ENCODE measurements at places on chromosomes 2 and 18. TPM values are rescaled to one million over a fixed set of nuclear protein-coding genes. Genes with fewer than 3 reads are reported as not detected.
A peak's percentile ranks its signal among the peaks of the same experiment; 100 is the strongest.

SPATA3 gene
- total RNA-seq = 127 TPM

DNA sequence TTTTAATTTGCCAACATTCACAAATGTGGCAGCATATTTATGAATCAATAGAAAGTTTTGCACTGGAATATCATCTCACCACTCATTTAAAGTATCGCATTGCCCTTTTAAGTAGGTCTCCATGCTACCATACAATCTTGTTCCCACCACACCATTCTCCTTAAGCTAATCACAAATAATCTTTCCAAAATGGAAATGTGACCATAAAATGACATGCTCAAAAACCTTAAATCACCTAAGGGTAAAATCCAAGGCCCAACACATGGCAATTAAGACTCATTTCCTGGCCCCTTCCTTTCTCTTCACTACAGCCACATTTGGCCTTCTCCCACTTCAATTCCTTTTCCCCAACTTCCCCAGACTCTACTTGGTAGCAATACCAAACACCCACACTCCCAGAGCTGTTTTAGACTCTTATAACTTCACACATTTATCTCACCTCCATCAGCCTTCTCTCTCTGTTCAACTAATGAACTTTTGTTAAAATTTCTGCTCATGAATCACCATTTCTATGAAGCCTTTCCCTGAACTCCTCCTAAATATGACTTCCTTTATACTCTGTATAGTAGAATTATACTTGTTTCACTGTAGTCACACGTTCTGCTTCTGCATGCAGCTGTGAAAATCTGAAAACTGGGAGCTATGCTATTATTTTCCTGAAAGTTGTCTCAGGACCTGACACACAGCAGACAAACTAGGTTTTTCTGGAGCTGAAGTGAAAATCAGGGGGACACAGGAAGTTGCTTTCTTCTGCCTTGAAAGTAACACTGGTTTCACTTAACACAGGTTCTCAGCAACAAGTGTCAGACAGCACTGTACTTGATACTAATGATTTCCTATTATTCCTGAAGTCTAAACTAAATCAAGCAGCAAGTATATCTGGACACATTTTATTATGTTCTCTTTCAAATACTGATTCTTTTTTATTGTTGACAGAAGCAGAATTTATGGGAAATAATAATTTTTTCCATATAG is 303.9 kb downstream of the ZEB2 start:
- no peak for DNase-seq
- no peaks in the 10 kb centered on the region for H3K4me1 ChIP-seq
- no peaks in the 10 kb centered on the region for H3K36me3 ChIP-seq
- no peaks in the 10 kb centered on the region for H3K27me3 ChIP-seq
- no peak overlapping the region for H3K4me3 ChIP-seq

DNA sequence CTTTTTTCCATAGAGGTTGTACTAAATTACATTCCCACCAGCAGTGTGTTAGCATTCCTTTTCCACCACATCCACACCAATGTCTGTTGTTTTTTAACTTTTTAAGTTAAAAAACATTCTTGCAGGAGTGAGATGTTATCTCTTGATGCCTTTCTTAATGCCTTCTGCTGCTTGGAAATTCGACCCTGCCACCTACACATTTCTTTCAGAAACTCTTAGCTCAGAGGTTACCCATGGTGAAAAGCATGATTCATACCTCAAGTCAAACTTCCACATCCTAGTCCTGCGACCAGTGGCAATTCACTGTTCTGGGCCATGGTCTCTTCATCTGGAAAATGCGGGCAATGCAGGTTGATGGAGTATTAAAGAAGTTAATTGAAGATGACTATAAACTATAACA is 12.7 kb upstream of the HNMT start:
- H3K27ac ChIP-seq = no peak overlapping the region
- no peak for DNase-seq
- no peaks in the 10 kb centered on the region for H3K36me3 ChIP-seq

- peaks cover 4% of the 10 kb centered on the region for H3K4me1 ChIP-seq
- no peak overlapping the region for H3K4me3 ChIP-seq
- H3K27me3 ChIP-seq = no peaks in the 10 kb centered on the region
- no peak for DNase-seq
- H3K36me3 ChIP-seq = no peaks in the 10 kb centered on the region
These were observed 19.6 kb upstream of the CABLES1 start for GRCh38 chr18:23115683-23116096.

DSG4 gene
- total RNA-seq = 0.31 TPM

- DNase-seq = no peak
- H3K27me3 ChIP-seq = no peaks in the 10 kb centered on the region
- no peaks in the 10 kb centered on the region for H3K4me1 ChIP-seq
- H3K36me3 ChIP-seq = no peaks in the 10 kb centered on the region
These were observed 25.6 kb upstream of the CXXC1 start for GRCh38 chr18:50313031-50313607.

C2orf74 gene
- total RNA-seq = 39.4 TPM

- no peaks in the 10 kb centered on the region for H3K27me3 ChIP-seq
- DNase-seq = no peak
- no peak overlapping the region for H3K4me3 ChIP-seq
- H3K27ac ChIP-seq = no peak overlapping the region
These were observed 38.0 kb upstream of the ACVR2A start for GRCh38 chr2:147806846-147807245.

DNA sequence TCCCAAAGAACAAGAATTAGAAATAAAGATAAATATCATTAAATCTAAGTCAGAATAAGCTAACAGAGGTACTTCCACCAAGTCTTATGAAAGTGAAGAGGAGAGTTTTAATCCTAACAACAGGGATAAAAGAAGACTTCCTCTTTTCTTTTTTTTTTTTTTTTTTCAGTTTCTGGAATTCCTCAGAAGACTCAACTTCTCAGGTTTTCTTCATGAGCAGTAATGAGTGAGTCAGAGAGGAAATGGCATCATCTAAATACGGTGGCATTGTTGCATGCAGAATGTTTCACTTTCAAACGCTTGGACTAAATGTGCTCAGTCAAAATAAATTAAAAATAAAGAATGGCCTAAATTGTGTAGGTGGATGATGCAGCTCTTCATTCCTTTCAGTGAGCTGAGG is 45.6 kb upstream of the ARHGAP15 start:
- no peaks in the 10 kb centered on the region for H3K4me1 ChIP-seq
- no peak for DNase-seq
- H3K27ac ChIP-seq = no peak overlapping the region
- H3K27me3 ChIP-seq = no peaks in the 10 kb centered on the region
- no peak overlapping the region for H3K4me3 ChIP-seq

ABCB6 gene
- total RNA-seq = 47.0 TPM

ITGB6 gene
- 0.79 TPM for total RNA-seq

KCNJ13 gene
- total RNA-seq = 1.3 TPM

MEP1B gene
- 0.39 TPM for total RNA-seq

DNA sequence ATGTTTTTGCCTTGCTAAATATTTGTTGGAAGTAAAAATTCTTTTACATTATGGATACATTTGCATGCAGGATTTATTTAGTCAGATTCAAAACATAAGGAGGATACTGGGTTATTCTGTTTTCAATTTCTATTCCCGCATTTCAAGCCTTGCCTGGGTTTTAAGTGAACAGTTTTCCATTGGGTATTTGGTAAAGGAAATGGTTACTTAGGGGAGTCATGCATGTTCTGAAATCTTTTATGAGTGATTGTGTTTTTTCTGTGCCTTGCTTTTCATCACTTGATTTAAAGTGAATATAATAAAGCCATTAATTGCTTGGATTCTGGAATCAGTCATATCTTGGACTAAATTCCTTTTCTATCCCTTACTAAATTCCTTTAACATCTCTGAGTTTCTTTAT is 12.0 kb upstream of the SP9 start:
- H3K36me3 ChIP-seq = no peaks in the 10 kb centered on the region
- H3K27ac ChIP-seq = no peak overlapping the region
- peaks cover 14% of the 10 kb centered on the region for H3K4me1 ChIP-seq

DNA sequence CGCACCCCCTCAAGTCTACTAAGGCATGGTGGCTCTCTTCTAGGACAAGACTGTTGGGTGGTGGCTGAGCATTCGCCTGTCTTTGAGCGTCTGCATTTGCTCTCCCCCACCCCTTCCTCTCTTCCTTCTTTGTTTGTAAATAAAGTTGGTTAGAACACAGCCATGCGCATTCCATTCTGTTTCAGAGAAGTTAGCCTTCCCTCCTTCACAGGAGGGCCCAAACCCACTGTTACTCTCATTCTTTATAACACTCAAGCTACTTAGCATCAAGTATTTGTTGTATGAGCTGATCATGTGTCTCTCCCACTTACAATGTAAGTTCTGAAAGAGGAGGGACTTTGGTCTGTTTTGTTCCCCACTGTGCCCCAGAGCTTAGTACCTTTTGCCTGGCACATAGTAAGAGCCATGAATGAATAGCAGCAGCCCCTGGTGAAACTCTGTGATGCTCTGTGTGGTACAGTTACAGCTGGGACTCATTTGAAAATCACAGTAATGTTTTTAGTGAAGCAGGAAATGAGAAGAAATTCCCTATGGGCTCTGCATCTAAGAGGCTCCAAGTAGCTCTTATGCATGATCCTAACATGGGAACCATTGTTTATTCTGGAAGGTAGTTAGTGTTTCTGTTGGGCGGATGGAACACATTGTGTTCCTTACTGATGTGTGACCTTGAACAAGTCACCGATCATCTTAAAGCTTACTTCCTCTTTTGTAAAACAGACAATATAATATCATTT is 7.7 kb downstream of the MGAT5 start:
- H3K36me3 ChIP-seq = no peaks in the 10 kb centered on the region
- no peak for DNase-seq
- peak overlapping the region; percentile 38 for H3K27ac ChIP-seq
- peaks cover 27% of the 10 kb centered on the region for H3K4me1 ChIP-seq
- H3K27me3 ChIP-seq = no peaks in the 10 kb centered on the region

DNA sequence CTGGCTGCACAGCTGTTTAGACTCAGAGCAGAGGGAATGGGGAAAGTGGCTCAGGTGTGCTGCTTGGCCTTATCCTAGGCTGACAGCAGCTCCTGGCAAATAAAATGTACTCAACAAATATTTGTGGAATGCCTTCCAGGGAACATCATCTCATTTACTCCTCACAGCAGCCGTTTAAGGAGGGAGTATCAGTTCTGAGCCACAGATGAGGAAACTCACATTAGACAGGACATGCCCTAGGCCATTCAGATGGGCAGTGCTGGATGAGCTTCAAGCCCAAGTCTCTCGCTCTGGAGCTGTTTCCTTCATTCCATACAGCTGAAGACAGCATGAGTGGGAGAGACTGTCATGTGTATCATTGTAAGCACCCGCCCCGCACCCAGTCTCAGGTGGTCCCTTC is 129.6 kb upstream of the CNGA3 start:
- H3K27me3 ChIP-seq = no peaks in the 10 kb centered on the region
- no peak overlapping the region for H3K4me3 ChIP-seq
- H3K4me1 ChIP-seq = no peaks in the 10 kb centered on the region
- no peak for DNase-seq
- H3K27ac ChIP-seq = no peak overlapping the region

MC4R gene
- not detected for total RNA-seq
